ENCODE measurements at places on chromosomes 16 and 17.
A peak's percentile ranks its signal among the peaks of the same experiment; 100 is the strongest.

- DNase-seq = no peak
Measured at GRCh38 chr17:49634485-49634860, 43.4 kb downstream of the SPOP start.

DNA sequence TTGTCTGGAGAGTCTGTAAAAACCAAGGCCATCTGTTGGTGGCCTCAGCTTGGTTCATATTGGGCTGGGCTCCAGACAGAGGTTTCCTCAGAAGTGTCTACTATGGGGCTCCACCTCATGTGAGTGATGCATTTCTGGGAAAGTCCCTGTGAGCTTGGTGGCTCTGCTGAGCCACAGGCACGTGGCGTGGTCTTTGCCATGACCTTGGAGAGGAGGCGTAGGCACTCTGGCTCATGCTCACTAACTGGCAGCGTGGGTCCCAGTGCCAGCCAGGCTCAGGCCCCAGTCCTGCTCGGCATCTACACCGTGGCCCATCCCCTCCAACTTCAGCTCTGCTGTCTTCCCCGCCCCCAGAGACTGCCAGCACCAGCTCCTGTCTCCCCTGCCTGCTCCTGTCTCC is 10.7 kb upstream of the SMTNL2 start:
- no peak for DNase-seq

DNA sequence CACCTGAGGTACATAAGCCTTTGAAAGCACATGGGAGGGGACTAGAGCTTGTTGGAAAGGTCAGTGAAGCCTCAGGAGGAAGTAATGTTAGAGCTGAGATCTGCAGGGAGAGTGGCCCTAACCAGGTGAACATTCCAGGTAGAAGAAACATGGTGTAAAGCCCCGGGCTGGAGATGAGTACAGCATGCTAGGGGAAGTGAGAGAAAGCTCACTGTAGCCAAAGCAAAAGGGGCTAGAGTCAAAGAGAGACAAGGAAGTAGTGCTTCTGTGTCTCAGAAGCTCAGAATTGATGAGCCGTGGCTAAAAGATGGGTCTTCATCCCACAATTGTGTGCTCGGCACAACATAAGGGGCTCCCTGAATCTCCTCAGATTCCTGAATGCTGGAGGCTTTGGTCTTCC is 481.8 kb downstream of the XYLT1 start:
- DNase-seq = no peak

GRCh38 chr17:80724775-80725266 is 180.2 kb downstream of the RPTOR start:
- DNase-seq = no peak

GRCh38 chr16:81315271-81316175 is 761 bp downstream of the GAN start:
- peak; percentile 29 for DNase-seq

- no peak for DNase-seq
Measured at GRCh38 chr17:76550712-76551615, 11.1 kb downstream of the PRCD start.

DNA sequence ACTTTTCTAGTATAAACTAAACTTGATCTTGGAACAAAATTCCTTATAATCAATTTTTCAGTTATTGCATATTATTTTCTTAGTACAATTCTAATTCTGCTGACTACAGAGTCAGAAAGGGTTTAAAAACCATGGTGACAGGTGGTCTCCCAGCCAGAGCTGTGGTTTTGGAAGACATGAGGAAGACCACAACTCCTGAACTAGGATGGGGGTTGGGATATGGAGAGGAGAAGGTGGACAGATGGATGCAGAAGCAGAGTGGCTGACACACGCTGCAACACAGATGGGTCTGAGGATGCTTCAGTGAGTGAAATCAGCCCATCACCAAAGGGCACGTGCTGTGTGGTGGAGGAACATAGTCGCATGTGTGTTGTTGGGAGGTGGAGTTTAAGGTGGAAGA is 187.7 kb downstream of the LGALS9B start:
- no peak for DNase-seq

- no peak for DNase-seq
Measured at GRCh38 chr16:89266521-89267134, 49.1 kb downstream of the ZNF778 start.

GRCh38 chr16:84791088-84791487 is 28.7 kb upstream of the CRISPLD2 start:
- DNase-seq = no peak

DNA sequence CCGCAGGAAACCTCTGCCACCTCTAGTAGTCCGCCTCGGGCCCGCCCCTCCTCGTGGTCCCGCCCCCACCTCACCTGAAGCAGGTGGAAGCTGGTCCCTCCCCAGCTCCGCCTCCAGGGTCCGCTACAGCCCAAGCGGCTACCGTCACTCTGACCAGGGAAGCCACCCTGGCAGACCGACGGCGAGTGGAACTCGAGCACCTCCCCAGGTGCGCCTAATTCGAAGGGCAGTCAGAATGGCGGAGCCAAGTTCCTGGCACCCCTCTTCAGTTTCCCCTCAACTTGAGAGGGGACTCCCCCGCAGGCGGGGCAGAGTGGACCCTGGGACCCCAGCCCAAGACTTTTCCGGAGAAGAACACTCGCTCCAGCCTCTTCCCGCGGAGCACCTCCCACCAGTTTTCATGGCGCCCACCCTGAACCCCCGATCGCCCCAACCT is 507 bp downstream of the FHOD1 start:
- DNase-seq = peak; percentile 65

DNA sequence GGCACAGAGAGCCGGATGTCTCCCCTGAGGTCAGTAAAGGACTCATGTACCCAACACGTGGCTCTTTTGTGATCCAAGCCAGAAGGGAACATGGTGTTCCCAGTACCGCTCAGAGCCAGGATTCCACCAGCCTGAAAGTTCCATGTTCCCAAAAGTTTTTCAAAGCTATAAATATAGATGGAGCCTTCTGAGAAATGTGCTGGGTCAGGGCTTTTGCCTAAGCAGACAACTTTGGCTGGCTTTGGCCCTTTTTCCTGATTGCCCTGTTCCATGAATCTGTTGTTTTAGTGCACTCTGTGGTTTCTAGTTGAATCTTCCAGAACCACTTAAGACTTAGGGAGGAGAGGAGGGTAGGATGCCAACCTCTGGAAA is 128.5 kb upstream of the HS3ST2 start:
- DNase-seq = no peak

- DNase-seq = no peak
Measured at GRCh38 chr16:71837150-71837549, 8.6 kb upstream of the ATXN1L start.

GRCh38 chr16:87206646-87207451 is 110.3 kb downstream of the C16orf95 start:
- no peak for DNase-seq

- peak; percentile 49 for DNase-seq
Measured at GRCh38 chr16:27314161-27314723, 468 bp downstream of the IL4R start.

GRCh38 chr16:3553138-3553923 is 23.9 kb downstream of the NLRC3 start:
- DNase-seq = no peak

GRCh38 chr17:5798094-5798493 is 213.8 kb upstream of the NLRP1 start:
- DNase-seq = no peak

- no peak for DNase-seq
Measured at GRCh38 chr17:55582897-55583296, 71.6 kb upstream of the SMIM36 start.

GRCh38 chr17:29376667-29377270 is 13.4 kb upstream of the TAOK1 start:
- DNase-seq = no peak

GRCh38 chr17:8793649-8794048 is 5.5 kb downstream of the MFSD6L start:
- no peak for DNase-seq

- DNase-seq = no peak
Measured at GRCh38 chr17:28702752-28703150, 8.9 kb downstream of the PROCA1 start.

DNA sequence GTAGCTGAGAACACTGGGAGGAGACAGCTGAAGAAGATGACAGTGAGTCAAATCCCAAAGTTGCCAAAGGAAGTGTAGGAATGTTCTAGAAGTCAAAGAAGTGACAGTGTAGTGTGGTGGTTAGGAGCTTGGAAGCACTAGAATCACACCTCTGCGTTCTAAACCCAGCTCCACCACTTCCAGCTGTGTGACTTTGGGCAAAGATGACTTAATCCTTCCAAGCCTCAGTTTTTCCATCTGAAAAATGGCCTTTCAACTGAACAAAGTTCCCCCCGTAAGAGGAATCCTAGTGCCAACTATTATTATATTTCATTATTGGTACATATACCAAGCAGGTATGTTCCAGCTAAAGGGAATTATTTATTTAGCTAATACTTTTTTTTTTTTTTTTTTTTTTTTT is 56.0 kb downstream of the IQCK start:
- DNase-seq = no peak

GRCh38 chr17:34663714-34664113 is 84.3 kb downstream of the TMEM132E start:
- no peak for DNase-seq
